ENCODE measurements at places on chromosomes 2 and 18.

DNA sequence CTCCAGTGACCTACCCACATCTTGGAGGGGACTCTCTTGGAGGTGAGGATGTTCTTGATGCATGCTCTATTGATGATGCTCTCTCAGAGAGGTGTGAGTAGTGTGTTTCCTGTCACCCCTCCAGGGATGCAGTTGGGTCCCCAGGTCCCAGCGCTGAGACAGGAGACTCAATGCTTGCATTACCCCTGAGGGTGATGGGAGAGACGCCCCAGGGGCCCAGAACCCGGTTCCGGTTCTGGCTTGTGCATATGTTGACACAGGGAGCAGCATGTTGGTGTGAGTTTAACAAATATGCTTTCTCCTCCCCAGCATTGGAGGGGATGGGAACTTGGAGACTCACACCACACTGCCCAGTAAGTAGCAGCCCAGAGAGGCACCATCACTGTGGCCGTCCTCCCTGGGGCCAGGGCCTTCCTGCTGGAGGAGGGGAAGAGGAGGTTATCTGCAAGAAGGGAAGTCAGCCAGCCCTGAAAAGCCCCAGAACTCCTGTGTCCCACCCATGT is 124.5 kb downstream of the PLB1 start:
- no peak for DNase-seq

DNA sequence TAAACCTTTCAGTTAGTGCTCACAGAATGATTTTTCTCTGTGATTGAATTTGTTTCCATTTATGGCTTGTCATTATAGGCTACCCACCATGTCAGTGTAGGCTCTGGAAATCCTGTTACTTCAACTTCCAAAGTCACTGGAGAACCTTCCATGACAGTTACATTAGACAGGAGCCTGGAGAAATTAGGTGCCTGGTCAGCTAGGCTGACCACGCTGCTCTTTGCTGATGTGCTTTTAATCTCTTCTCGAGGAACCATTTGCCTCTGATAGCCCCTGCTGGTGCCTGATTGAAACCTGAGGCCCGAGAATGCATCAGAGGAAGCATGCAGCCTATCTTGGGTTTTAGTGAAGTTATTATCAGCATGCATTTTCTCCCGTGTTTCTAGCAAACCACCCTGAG is 29.6 kb upstream of the TTN start:
- no peak for DNase-seq

DNA sequence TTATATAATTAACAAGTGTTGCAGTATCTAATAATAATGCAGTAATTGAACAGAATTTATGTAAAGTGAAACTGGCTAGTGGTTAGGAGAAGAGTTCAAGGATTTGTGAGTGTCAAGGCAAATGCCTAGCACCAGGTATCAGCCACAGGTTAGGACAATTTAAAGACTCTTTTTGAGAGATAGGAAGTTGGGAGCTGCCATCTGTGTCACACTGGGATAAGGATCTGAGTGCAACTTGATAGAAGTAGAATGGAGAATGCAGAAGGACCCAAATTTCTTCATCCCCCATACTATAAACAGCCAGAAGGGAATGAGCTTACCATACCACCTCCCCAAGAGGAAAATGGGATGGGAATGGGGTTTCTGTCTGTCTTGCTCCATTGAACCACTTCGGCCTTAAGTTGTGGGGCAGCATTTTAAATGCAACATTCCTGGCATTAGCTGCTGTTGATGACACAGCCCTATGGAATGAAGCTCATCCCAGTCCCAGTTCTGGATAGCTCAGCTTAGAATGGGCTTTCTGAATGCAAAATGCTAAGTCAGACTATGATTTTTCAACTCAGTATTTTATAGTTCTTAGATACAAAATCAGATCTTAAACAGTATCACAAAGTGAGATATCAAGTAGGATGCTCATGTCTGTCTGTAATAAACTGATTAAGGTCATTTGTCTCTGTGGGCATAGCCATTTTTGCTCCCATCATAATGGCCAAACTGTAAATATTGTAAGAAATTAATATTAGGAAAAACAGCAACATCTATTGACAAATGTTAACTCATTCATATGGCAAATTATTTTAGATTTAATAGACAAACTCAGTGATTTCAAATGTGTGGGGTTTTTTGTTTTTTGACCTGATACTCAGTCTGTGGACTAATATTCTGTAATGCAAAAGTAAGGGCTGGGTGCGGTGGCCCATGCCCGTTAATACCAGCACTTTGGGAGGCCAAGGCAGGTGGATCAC is 44.0 kb downstream of the GPR155 start:
- no peak for DNase-seq

DNA sequence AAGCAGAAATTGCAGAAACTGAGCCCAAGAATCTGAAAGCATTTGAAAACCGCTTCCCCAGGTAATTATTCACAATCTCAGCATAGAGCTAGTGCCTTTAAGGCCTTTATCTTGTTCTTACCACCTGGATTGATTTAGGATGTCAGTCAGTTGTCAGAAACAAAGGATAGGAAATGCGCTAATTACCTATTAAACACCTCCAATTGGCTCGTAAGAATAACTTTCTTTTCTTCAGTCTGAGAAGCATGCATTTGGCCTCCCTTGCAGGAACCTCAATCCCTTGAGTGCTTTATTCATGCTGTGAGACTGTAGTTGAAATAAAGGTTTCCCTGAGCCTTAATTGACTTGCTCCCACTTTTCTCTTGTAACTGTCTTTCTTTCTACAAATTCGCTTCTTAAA is 400.3 kb upstream of the LRATD1 start:
- no peak for DNase-seq

DNA sequence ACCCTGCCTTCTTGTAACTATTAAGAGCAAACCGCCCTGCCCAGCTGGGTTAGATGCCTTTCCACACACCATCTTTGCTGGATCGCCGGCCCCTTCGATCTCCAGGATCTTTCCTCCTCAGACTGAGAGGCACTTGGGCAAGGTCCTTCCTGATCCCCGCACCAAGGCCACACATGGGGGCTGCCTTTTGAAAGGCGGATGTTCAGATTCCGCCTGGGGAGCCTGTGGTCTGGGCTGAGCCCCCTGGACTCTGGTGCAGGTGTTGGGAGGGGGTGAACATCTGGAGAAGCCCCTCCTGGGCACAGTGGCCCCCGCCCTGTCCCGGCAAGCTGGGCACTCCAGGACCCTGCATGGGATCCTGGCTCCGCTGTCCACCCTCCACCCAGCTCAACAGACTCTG is 135.4 kb upstream of the HDAC4 start:
- no peak for DNase-seq

DNA sequence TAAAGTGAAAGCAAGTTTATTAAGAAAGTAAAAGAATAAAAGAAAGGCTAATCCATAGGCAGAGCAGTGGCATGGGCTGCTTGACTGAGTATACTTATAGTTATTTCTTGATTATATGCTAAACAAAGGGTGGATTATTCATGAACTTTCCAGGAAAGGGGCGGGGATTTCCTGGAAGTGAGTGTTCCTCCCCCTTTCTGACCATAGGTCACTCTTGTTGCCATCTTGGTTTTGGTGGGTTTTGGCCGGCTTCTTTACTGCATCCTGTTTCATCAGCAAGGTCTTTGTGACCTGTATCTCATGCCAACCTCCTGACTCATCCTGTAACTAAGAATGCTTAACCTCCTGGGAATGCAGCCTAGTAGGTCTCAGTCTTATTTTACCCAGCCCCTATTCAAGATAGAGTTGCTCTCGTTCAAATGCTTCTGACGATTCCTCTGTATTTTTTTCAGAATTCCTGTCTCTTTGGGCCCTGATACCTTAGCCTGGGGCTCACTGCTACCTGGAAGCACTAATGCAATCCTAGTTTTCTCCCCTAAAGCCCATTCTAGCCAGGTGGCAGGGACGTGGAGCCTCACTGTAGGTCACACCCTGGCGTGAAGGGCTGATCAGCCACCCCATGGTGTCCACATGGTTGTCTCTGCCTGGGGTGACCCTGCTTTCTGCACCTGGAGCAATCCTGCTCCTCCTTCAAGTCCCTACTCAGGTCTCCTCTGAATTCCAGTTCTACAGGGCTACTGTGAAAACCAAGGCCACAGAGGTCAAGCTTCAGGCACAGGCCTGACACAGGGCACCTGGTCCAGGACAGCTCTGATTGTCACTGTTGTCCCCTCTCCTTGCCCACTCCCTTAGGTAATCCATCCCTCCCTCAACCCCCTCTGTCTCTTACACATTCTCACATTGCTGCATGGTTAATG is 6.0 kb upstream of the SLC35F6 start:
- DNase-seq: no peak

- DNase-seq: no peak
These were observed 83.2 kb downstream of the CTIF start for GRCh38 chr18:48621815-48622555.

DNA sequence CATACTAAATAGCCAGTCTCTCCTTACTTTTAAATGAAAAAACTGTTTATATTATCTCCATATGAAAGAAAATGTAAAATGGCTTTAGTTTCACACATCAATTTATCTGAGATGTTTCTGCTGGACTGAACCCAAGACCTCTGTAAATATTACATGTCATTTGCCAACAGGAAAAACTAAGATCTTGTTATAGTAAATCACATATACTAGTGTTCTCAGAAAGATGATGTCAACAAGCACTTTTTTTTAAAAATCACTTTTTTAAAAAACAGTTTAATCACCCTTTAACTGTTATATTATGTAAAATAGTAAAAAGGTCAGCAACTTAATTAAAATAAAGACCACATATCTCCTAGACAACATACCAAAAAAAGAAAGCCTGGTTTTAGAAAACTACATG is 46.3 kb downstream of the PTPN2 start:
- no peak for DNase-seq

DNA sequence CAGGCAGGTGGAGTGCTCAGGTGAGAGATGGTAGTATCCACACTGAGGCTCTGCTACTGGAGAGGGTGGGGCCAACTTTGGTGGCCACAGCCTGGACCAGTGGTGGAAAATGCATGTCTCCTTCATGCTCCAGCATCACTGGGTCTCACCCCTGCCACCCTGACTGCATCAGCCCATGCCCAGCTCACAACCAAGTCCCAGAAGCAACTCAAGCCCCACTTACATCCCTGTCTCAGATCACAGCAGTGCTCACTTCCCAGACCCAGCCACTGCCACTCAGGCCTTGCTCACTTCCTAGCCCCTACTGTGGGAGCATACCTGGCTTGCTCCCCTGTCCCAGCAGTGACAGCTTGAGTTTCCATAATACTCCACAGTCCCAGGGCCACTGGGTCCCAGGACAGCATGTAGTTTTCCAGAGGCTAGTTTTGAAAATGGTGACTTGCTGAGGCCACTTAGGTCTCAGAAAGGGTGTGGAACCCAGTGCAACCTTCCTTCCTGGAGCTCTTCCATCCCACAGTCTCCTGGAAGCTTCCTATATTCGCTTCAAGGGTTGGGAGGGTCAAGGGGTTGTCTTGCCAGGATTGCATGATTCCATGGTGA is 58.8 kb downstream of the GPC1 start:
- DNase-seq: no peak

GRCh38 chr2:240810199-240810598 is 9.8 kb downstream of the KIF1A start:
- DNase-seq: no peak

GRCh38 chr18:61699397-61700110 is 193.3 kb downstream of the RNF152 start:
- DNase-seq: no peak

GRCh38 chr2:220980966-220981675 is 591.0 kb downstream of the EPHA4 start:
- DNase-seq: no peak

GRCh38 chr2:212626371-212626918 is 87.8 kb upstream of the ERBB4 start:
- DNase-seq: no peak

GRCh38 chr2:239181074-239181902 is 219.5 kb downstream of the HDAC4 start:
- peak; percentile 76 for DNase-seq

- DNase-seq: no peak
These were observed 2.6 kb downstream of the ZNF521 start for GRCh38 chr18:25349131-25349925.

DNA sequence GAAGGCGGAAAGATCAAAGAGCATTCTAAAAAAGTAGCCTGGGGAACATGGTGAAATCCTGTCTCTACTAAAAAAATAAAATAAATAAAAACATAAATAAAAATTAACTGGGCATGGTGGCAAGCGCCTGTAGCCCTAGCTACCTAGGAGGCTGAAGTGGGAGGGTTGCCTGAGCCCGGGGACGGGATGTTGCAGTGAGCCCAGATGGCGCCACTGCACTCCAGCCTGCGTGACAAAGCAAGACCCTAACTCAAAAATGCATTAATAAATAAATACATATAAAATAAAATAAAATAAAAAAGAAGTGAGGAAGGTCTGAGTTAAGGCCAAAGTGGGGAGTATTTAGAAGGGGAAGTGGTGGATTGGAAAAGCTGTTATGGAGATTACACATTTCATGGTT is 1.3 kb upstream of the PSMD14 start:
- DNase-seq: no peak

GRCh38 chr2:98749066-98749450 is 18.1 kb upstream of the MGAT4A start:
- DNase-seq: no peak

- DNase-seq: no peak
These were observed 21.8 kb upstream of the SERPINE2 start for GRCh38 chr2:224060783-224061482.

DNA sequence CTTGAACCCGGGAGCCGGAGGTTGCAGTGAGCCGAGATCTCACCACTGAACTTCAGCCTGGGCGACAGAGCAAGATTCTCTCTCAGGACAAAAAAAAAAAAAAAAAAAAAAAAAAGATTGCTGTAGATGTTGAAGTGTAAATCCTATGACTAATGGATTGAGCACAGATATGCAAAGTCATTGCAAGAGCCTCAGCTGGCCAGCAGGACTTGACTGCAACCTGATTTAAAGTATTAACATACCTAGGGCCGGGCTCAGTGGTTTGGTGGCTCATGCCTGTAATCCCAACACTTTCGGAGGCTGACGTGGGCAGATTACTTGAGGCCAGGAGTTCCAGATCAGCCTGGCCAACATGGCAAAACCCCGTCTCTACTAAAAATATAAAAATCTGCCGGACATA is 103.4 kb upstream of the MSH2 start:
- no peak for DNase-seq

DNA sequence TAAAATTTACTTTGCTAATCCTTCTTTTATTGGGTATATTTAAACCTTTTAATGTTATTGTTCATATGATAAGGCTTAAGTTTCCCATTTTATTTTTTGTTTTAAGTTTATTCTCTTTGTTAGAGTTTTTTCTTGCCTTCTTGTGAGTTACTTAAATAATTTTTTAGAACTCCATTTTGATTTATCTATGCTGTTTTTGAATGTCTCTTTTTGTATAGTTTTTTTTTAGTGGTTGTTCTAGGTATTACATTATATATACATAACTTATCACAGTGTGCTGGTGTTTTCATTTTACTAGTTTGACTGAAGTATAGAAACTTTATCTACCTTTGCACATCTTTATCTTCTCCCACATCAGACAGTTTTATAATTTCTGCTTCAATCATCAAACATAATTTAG is 49.4 kb upstream of the TGFA start:
- no peak for DNase-seq

DNA sequence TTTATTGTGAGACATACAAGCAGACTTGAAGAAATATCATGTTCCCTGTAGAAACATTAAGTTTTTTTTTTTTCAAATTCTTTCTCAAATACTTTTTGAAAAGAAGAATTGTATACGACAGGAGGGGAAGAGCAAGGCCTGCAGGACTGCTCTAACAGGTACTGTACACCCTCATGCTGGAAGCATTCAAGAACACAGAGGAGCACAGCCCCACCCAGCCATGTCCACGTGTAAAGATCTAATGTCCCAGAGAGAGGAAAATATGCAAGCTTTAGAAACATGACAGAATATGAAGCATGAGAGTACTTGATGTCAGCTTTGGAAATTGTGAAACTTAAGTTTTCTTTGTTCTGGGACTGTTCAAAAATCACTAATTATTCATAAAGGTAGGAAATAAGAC is 191.6 kb downstream of the TTC32 start:
- no peak for DNase-seq

- DNase-seq: no peak
These were observed 4.0 kb upstream of the DYSF start for GRCh38 chr2:71449343-71449742.

All from NCI-H1417 treated with DMSO at 0.1 percent for 48 hours (cell line).